ENCODE measurements at places on chromosomes 11 and 22.

DNA sequence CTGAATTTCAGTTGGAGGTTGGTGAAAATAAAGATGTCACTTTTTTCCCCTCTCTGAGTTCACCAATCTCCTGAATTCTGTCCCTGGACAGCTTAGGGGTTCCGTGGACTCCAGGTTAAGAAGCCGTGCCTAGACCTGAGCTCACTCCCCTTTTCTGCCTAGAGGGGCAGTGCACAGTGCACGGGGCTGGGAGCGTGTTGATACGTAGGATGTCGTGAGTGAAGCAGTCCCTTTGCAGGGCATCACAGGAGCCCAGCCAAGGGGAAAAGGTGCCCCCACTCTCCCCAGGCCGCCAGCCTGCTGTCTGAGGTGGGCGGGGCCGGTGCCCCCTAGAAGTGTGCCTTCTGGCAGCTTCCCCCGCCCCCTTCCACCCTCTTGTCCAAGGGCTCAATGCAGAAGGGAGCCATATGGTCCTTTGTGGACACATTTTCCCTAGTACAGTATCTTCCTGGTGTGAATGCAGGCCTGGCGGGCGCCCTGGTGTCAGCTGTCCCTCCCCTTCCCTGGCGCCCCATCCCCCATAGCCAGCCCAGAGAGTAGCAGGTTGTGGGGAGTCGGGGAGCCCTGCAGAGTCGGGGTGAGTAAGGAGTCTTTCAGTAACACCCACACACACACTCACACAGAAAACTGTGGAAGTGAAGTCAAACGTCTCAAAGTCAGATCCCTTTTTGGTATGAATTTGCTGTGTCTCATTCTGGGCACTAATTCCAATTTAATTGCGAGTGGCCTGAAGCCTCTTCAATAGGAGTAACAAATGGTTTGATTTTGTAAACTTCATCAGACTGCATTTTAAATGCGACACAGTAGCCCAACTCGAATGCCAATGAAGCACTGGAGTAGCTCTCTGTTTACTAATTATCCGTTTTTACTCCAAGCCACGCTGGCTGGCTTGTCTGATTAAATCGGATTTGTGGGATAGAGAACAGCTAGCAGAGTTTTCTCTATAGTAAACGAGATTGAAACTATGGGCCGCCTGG lies 67.5 kb upstream of the NNMT start:
- no peak for DNase-seq

GRCh38 chr22:48402591-48403031 lies 1425.1 kb downstream of the BRD1 start:
- no peak for DNase-seq

GRCh38 chr22:23264610-23265367 lies 84.5 kb downstream of the BCR start:
- DNase-seq, result no peak

GRCh38 chr11:70063121-70063520 lies 15.0 kb upstream of the ANO1 start:
- no peak for DNase-seq

DNA sequence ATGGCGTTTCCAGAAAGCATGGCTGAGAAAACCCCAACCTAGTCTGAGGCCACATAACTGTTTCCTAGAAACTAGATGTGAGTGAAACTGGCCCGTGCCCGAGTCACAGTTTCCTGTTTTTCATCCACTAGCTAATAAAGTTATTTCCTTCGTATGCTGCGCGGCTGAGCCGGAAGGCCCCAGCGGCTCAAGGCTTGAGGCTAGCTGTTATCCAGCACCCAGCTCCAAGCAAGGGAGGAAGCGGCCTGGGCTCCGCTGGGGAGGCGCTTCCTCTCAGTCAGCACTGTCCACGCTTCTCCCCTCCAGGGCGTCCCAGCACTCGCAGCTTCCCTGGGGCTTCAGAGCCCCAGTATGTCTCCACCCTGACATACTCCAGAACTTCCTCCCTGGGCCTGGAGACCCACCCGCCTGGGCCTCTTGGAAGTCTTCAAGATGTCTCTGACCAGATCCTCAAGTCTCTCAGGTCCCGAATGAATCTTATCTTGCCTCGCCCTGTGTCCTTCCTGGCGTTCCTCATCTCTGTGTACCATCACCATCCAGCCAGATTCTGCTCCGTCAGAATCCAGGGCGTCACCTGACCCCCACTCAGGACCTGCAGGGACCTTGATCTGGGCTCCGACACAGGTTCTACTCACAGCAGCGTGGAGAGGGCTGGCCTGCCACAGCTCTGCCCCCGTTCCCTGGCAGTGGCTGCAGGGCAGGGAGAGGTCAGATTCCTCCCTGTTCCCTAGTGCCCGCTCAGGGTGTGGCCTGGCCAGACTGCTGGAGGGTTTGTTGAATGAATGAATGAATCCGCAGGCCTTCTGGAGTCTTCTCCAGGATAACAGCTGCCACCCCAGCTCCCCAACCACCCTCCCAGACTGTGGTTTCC lies 81.9 kb downstream of the LRRC32 start:
- DNase-seq, result no peak

- DNase-seq, result no peak
Observed at GRCh38 chr11:11463405-11463804, 110.4 kb upstream of the CSNK2A3 start.

DNA sequence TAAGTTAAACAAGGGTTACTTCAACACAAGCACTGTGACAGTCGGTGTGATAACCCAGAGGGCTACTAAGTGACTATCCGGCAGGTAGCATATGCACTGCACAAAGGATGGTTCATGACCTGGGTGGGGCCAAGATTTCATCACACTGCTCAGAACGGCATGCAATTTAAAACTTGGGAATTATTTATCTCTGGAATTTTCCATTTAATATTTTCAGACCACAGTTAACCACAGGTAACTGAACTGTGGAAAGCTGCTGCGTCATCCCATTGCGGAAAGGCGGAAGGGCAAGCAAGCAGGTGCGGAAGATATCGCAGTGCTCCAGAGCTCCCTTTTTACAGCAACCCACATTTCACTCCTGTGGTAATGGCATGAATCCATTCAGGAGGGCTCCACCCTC lies 540.8 kb downstream of the INSC start:
- DNase-seq, result no peak

DNA sequence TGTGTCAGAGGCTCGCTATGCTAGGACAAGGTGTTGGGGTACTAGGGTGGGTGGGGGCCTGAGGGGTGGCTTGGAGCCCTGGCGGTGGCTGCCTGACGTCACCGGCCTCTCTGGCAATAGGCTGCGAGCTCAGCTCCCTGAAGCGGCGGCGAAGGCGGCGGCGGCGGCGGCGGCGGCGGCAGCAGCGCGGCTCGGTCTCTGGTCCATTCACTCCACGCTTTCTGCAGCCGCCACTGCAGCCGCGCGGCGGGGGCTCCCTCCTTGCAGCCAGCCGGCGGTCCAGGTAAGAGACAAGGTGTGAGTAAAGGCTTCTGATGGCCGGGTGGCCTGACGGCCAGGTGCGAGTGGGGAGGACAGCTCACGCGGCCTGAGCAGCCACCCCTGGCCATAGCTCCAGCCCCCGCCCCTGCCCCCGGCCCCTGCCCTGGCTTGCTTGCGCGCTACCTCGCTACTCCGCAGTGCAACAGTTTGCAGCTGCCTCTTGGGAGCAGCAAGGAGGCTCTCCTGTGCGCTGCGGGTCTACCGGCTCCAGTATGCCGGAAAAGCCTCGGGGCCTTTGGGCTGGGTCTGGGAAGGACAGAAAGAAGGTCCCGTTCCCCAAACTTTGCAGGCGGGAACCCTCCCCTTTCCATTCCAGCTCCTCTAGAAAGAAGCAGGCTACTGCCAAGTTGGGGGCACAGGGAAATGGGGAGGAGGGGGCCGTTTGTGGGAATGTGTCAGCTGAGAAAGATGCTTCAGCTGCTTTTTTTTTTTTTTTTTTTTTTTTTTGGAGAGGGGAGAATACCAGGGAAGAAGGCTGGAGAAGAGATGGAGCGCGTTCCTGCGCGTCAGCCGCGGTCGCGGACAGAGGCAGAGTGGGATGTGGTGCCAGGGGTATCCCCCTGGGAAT lies at the start of gene C11orf87:
Gene C11orf87 (plus strand): TSS at position 210 of the 889 bp plus-strand sequence. CDS start 1,444 bp downstream, outside the sequence.
- no peak for DNase-seq

DNA sequence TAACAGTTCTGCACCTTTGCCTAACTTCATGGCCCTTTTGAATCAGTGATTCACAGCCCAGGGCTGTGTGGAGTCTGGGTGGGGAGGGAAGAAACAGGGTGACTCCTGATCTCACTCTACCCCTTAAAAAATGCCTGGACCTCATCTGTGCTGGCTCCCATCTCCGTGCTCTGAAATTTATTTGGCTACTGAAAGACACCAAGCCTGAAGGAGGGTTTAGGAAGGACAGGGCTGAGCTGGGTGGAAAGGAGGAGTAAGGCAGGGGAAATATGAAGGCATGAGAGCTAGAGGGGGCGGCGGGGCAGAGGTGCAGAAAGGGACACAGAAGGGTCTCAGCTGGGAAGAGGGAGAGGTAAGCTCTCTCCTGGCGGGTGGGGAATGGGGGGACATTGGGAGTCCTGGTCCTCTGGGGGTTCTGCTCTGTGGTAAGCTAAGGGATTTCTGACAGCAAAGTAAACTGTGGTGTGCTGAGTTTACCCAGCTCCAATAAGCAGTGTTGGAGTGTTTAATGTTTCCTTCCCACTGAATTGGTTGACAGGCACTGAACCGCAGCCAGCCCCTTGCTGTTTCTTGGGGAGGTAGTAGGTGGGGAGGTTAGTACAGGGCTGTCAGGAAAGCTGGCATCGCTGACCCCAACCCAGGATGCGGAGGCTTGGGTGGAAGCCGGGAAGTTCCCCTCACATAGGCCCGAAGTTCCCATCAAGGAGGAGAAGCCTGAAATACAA lies 71.1 kb downstream of the RPUSD4 start:
- DNase-seq, result no peak

DNA sequence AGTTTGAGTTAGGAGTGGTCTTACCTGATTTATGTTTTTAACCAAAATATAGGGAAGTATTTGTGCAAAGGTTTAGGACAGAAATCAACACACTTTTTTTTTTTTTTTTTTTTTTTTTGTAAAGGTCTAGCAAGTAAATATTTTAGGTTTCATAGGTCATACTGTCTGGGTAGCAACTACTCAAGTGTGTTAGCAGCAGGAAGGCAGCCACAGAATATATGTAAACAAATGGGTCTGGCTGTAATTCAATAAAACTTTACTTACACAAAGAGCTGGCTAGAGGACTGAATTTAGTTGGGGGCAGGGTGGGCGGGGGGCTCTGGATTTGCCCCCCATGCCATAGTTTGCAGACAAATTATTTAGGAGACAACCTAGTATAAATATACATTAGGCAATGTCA lies 510.4 kb downstream of the NELL1 start:
- DNase-seq, result no peak

- DNase-seq, result no peak
Observed at GRCh38 chr22:20606784-20607128, 99.3 kb downstream of the MED15 start.

DNA sequence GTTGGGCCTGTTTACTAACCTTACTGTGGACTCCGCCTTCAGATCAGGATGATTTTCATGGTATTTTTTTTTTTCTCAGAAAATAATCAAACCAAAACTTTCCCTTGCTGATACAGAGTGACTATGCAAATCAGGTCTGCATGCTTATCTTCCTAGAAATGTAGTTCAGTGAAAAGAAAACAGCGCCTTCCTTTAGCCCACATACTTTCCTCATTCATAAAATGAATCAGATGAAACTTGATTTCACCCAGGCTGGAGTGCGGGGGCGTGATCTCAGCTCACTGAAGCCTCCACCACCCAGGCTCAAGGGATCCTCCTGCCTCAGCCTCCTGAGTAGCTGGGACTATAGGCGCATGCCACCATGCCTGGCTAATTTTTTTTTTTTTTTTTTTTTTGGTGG lies 26.0 kb downstream of the ZNRF3 start:
- DNase-seq, result no peak

GRCh38 chr11:116042146-116042545 lies 537.9 kb upstream of the CADM1 start:
- DNase-seq, result no peak

DNA sequence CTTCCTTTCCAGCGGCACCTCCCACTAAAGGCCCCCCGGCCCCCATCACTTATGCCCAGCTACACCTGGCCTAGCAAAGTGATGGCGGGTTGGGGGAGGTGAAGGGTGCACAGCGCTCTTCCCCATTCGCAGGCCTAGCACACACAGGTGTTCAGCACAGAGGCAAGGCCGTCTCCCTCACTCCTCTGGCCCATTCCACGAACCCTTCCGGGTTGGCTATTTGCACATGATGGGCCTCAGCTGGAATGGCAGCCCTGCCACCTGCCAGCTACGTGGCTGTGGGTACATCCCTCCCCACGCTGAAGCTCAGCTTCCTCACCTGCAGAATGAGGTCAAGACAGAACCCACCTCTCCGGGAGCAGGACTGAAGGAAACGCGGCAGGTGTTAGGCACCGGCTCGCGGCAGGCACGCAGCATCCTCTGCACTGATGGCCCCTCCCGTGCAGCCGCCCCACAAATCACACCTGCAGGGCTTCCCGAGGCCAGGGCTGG lies 4.8 kb downstream of the KIAA0930 start:
- DNase-seq, result no peak

GRCh38 chr11:64241241-64241490 lies 271 bp downstream of the FKBP2 start:
- DNase-seq, result no peak

DNA sequence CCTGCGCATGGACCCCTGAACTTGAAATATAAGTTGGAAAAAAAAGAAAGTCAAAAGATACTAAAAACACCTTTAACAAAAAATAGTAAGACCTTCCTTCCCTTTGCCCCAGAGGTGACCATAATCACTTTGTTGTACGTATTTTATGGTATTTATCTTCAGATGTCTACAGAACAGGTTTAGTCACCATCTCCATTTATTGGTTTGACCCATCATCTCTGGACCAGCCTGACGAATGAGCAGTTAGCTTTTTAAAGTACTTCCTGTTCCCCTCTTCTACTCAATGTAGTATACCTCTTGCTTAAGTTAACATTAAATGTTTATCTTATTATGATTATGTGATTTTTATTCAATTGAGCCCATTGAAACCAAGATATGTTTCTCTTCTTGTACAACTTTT lies 64.7 kb upstream of the CREB3L1 start:
- no peak for DNase-seq

DNA sequence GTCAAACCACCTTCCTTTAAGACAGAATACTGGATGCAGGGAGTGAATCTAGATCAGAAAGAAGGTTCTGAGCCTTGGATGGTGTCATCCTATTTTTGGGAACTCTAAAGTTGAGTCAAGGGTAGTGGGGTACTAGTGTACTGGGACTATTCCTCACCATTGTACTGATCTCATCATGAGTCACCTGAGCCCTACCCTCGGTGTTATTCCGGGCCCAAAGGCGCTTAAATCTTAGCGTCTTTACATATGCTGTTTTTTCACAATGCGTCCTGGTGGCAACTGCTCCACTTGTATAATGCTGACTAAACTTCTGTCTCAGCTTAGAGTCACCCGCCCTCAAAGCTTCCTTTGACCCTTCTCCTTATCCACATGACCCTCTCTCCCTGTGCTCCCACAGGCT lies 25.3 kb upstream of the PATE1 start:
- no peak for DNase-seq

GRCh38 chr22:21079493-21079892 lies 33.7 kb downstream of the LRRC74B start:
- DNase-seq, result no peak

- no peak for DNase-seq
Observed at GRCh38 chr11:130554241-130555055, 106.0 kb downstream of the ADAMTS15 start.

- DNase-seq, result no peak
Observed at GRCh38 chr11:44963136-44963535, 12.5 kb upstream of the TP53I11 start.
